ENCODE measurements at places on chromosomes 5 and 9. TPM values are rescaled to one million over a fixed set of nuclear protein-coding genes. Genes with fewer than 3 reads are reported as not detected.

The AK8 gene
- total RNA-seq, result not detected

The PHYHD1 gene
- 0.64 TPM for total RNA-seq

The SEMA4D gene
- 211 TPM for total RNA-seq

The CAMK4 gene
- total RNA-seq, result 51.3 TPM

The TIMD4 gene
- total RNA-seq, result 8.4 TPM

The CTSL gene
- 6.7 TPM for total RNA-seq

The URM1 gene
- total RNA-seq, result 36.4 TPM

The GABRA1 gene
- total RNA-seq, result not detected

The ANKRD31 gene
- total RNA-seq, result 0.34 TPM

The TPPP gene
- 0.14 TPM for total RNA-seq

The LEAP2 gene
- 1.5 TPM for total RNA-seq

The SLC12A7 gene
- total RNA-seq, result 74.7 TPM

DNA sequence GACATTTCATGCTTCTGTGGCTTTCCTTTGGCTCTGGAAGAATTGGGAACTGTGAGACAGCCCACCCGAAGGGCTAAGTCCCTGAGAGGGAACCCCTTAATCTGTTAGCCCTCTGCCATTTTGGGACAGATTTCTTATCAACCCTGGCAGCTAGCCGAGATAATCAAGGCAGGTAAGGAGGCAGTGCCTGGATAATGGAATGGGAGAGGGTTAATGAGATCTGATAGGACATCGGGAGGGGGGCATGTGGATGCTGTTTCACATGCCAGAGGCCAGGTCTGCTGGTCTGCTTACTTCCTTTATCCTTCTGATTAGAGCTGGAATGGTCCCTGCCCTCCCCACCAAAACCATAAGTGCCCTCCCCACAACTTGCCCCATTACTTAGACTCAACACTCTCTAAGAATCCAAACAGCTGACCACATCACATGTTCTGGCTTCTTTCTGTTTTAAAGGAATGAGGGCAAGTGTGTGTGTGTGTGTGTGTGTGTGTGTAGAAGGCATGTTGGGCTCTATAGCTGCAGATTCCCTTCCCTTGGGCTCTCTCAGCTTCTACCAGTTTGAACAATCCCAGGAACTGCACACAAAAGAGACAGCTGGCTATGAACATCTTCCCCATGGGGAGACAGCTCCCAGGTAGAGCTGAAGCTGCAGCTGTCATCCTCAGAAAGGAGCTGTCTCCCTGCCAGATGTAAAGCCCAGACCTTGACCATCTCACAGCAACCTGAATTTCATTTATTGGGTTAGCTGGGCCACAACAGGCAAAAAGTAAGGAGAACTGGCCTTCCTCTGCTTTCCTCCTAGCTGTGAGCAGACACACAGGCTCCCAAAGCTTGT, 221.3 kb downstream of the PIK3R1 start:
- no peak for DNase-seq

GRCh38 chr5:9419794-9420193, 126.1 kb downstream of the SEMA5A start:
- no peak for DNase-seq

DNA sequence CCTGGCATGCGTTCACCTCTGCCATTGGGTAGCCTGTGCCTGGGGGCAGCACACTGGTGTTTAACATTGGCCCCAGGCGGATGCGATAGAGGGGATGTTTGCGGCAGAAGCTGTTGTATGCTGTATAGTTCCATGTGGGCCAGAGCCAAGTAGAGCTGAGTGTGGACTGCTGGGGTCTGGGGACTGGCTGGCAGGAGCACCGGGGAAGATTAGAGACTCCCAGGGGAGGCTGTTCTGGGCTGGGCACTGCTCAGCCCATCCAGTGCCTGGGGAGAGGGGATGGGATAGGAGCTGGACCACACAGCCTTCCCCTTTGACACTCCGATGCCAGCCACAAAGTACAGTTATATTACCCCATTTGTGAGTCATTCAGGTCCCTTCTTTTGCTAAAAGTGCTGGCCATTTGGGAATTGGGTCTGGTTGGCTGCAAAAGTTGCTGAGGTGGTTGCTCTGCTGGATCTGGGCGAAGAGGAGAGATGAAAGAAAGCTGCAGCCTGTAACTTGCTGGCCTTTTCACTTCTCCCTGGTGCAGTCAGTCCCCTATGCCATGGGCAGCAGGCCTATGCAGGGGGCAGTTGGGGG, 73.8 kb downstream of the RGS3 start:
- no peak for DNase-seq

GRCh38 chr5:173699966-173700365, 83.5 kb upstream of the BOD1 start:
- DNase-seq, result no peak

DNA sequence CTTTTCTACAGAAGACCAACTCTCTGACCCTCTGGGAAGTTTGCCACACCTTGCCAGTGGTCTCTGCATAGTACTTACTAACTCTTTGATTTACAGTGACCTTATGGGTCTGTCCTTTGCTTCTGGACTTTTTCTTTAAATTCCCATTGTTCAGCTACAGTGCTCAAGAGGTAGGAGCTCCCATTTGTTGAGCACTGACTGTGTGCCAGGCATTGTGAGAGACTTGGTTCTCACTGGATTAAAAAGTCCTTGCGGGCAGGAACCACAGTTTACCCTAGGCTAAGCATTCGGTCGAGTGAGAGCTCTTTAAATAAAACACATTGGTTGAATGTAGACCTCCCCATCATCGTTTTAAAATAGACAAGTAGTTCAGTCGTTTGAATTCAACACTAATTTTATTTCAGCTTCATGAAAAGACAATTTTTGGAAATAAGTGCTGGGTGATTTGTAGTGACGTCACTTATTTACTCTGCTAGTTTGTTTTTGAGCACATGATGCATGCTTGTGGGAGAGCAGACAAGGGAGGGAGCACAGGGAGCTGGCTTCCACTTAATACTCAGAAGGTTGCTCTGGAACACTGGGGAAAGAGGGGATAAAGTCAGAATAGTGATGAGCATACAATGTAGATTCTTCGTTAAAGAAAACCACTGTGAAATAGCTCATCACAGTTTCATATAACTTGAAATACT, 27.1 kb downstream of the RASGRF2 start:
- no peak for DNase-seq

DNA sequence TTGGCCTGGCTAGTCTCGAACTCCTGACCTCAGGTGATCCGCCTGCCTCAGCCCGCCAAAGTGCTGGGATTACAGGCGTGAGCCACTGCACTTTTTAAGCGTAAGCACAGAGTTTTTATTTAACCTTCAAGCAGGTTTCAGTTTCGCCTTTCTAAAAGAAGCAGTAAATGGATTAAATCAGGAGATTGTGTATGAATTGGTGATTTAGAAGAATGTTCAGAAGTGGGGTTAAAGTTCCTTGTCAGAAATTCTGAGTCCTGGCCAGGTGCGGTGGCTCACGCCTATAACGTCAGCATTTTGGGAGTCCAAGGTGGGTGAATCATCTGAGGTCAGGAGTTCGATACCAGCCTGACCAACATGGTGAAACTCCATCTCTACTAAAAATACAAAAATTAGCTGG, 12.2 kb downstream of the HSPA4 start:
- DNase-seq, result no peak

DNA sequence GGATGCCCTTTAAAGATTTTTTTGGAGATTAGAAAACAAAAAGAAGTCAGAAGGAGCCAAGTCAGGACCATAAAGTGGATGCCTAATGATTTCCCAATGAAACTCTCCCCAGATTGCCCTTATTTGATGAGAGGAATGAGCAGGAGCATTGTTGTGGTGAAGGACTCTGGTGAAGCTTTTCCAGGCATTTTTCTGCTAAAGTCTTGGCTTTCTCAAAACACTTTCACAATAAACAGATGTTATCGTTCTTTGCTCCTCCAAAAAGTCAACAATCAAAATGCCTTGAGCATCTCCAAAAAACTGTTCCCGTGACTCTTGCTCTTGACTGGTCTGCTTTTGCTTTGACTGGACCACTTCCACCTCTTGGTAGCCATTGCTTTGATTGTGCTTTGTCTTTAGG, 121.8 kb downstream of the CAAP1 start:
- DNase-seq, result no peak

GRCh38 chr9:115117999-115118878, at the start of gene TNC:
Gene TNC (minus strand): TSS chr9:115118157. CDS start chr9:115091018, 27,139 bp downstream.
- DNase-seq, result no peak

GRCh38 chr5:107331312-107331711, 339.4 kb downstream of the EFNA5 start:
- no peak for DNase-seq

DNA sequence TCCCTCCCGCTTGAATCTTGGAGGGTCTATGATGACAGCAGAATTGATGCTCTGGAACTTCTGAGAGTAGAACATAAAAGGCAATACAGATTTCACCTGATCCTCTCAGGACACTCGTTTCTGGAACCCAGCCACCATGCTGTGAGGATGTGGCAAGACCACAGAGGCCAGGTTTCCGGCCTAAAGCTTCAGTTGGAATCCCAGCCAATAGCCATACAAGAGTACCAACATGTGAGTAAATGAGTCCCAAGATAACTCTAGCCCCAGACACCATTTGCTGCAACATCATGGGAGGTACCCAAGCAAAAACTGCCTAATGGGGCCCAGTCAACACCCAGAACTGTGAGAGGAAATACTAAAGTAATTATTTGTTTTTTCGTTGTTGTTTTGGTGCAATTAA, 65.7 kb upstream of the MARCHF11 start:
- no peak for DNase-seq

DNA sequence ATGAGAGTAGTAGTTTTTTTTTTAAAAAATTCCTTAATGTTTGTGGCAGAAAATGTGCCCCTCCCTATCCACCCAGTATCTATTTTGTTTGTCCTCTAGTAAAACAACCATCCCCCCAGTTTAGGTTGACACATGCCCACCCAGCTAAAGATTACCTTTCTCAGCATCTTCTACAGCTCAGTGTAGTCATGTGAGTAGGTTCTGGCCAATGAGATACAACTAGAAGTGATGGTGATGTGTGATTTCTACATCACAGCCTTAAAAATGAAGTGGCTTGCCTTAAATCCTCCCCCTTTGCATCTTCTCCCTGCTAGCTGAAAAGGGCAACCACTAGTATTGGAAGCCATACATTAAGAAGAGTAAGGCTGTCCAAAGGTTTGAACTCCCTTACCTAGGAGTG, 14.9 kb downstream of the CHD1 start:
- DNase-seq, result no peak

DNA sequence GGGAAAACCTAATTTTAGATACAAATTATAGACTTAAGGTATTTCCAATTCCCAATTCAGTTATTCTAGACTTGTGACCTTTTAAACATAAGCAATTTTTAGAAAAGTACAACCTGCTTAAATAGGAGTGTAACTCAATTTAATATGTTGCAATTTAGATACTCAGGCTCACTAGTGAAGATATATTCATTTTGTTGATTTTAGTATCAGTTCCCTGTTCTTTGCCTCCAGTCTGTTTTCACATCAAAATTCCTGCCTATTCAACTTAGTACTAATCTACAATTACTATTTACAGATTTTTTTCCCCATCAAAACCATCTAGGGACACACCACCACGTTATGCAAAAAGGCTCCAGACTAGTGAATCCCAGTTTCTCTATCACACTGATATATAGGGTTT, 30.4 kb downstream of the PWWP2A start:
- DNase-seq, result no peak

GRCh38 chr9:74817281-74817810, 70.4 kb downstream of the TRPM6 start:
- DNase-seq, result no peak

GRCh38 chr5:173573126-173573960, 43.1 kb downstream of the BOD1 start:
- DNase-seq, result peak; percentile 62

DNA sequence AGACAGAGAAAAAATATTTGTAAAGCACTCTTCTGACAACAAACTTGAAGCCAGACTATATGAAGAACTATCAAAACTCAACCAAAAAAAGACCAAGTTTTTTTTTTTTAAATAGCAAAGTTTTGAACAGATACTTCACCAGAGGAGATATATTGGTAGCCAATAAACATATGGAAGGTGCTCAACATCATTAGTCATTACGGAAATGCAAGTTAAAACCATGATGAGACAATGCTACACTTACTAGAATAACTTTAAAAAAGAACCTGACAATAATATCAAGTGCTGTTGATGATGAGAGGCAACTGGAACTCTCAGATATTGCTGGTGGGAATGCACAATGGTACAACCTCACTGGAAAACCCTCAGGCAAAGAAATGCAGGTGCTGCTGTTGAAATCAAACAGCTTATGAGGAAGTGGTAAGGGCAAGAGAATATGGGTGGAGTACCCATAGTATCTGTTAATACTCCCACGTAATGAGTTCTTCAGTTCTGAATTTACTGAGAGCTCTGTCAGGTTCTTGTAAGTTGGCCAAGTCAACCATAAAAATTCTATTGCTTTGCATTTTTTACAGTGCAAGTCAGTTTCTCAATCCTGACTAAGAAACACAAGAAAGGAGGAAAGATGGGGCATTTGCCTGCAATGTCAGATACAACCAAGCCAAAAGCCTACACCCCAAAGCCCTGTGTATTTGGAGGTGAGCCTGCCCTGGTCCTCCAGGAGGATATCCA, 87.3 kb upstream of the GNAQ start:
- DNase-seq, result peak; percentile 19

GRCh38 chr5:28369418-28369817, 1331.0 kb upstream of the CDH9 start:
- DNase-seq, result no peak

DNA sequence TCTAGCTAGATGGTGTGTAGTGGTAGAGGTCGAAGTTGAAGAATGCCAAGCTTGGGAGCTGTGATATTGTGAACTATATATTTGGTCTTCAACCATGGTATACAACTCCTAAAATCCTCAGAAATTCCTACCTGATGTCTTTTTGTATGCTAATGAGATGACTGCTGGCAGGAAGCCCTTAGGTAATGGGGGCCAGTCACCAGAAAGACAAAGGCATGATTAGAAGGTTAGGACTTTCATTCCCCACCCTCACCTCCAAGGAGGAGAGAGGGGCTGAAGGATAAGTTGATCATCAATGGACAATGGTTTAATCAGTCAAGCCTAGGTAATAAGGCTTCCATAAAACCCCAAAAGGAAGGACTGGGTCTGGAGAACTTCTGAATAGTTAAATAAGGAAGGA, 285.7 kb upstream of the POU5F2 start:
- no peak for DNase-seq

DNA sequence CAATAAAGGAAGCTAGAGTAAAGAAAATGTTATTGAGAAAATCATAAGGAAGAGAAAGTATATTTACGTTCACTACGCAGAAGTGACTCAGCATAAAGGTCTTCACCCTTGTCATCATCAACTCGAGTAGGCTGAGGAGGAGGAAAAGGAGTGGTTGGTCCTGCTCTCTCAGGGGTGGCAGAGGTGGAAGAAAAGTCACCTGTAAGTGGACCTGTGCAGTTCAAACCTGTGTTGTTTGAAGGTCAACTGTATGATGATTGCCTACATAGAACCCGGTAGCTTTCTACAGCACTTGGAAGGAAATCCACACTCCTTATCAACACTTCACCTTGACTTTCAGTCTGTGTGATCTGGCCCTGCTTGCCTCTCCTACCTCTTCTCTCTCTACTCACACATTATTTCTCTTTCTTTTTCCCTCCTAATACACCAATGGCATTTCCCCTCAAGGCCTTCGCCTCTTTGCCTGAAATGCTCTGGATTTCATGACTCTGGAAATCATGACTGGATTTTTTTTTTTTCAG, 109.3 kb upstream of the CPEB4 start:
- DNase-seq, result no peak

GRCh38 chr5:147892696-147893296, 13.5 kb downstream of the C5orf46 start:
- DNase-seq, result no peak

- no peak for DNase-seq
Observed at GRCh38 chr5:107104040-107104995, 566.4 kb downstream of the EFNA5 start.
